ENCODE measurements at places on chromosomes 5 and 9.

- DNase-seq = no peak
These were observed 795 bp downstream of the NDUFAF2 start for GRCh38 chr5:60945813-60946187.

- no peak for DNase-seq
These were observed 11.4 kb downstream of the LRRC8A start for GRCh38 chr9:128893354-128893753.

GRCh38 chr9:99051406-99051805 lies 53.5 kb upstream of the TGFBR1 start:
- no peak for DNase-seq

DNA sequence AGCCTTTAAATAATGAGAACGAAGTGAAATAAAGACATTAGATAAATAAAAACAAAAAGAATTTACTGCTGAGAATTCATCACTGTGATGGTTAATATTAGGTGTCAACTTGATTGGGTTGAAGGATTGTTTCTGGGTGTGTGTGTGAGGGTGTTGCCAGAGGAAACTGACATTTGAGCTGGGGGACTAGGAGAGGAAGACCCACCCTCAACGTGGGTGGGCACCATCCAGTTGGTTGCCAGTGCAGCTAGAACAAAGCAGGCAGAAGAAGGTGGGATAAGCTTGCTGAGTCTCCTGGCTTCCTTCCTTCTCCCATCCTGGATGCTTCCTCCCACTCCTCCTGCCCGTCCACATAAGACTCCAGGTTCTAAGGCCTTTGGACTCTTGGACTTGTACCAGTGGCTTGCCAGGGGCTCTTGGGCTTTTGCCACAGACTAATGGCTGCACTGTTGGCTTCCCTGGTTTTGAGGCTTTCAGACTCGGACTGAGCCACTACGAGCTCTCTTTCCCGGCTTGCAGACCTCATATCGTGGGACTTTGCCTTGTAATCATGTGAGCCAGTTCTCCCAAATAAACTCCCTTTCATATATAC lies 43.7 kb upstream of the ABL1 start:
- no peak for DNase-seq

GRCh38 chr5:80117446-80117845 lies 82.3 kb downstream of the THBS4 start:
- no peak for DNase-seq

GRCh38 chr9:136190237-136190601 lies 14.7 kb downstream of the LHX3 start:
- no peak for DNase-seq

- no peak for DNase-seq
These were observed 8.1 kb upstream of the IL17B start for GRCh38 chr5:149387081-149387631.

DNA sequence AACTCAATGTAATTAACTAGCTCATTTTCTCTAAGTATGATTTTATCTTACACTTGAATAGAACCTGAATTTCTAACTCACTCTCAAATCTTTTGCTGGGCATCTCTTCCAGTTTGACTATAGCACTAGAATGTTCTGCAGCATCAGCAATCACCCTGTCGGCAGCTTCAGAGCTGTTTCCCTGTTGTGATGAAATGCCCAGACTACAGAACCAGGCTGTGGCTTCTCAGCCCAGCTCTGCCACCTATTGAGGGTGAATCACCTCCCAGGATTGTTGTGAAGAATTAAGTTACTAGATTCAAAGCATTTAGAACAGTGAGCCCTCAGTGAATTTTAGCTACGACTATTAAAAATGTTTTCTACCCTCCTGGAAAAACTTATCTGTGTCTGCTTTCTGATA lies 90.4 kb upstream of the ANKRD55 start:
- no peak for DNase-seq

- no peak for DNase-seq
These were observed 2.5 kb upstream of the NDFIP1 start for GRCh38 chr5:142106061-142106460.

DNA sequence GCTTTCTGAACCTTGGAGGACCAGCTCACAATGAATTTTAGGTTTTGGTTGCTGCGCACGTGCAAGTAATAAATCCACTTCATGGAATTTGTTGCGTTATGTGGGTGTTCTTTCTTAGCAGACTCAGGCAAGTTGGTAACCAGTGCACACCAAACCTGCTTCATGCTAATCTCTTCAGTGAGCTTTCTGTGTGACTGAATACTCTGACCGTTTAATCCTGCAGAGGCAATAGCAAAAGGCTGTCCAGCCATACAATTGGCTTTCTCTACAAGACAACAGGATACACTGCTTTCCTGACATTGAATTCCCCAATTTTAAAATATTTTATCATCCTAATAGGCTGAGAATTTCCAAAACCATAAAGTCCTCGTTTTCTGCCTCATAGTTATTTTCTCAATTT lies 10.3 kb downstream of the UGT3A2 start:
- DNase-seq = no peak

DNA sequence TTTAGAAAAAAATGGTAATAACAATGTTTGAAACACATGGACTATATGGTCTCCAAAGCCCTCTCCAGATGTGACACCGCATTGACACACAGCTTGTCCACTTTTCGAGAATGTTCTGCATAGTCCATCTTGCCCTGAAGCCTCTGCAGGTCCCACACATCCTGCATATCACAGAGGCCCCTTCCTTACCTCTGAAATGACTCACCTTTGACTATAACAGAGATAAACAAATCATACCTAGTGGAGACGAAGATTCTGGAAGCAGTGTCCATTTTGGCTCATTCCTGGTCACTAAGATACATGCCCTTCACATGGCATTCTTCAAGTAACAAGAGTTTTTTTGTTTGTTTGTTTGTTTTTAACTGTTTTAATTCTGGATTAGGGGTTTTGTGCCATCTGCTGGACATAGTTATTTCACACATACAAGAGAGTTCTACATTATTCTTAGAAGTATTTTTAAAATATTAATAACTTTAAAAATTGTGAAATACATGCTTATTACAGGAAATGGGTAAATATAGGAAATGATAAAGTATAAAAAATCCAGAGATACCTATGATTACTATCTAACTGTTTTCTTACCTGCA lies 5.1 kb downstream of the ARL14EPL start:
- no peak for DNase-seq

GRCh38 chr9:129109952-129110739 lies 447 bp downstream of the CRAT start:
- no peak for DNase-seq

- no peak for DNase-seq
These were observed 20.3 kb downstream of the FAM81B start for GRCh38 chr5:95411474-95411873.

DNA sequence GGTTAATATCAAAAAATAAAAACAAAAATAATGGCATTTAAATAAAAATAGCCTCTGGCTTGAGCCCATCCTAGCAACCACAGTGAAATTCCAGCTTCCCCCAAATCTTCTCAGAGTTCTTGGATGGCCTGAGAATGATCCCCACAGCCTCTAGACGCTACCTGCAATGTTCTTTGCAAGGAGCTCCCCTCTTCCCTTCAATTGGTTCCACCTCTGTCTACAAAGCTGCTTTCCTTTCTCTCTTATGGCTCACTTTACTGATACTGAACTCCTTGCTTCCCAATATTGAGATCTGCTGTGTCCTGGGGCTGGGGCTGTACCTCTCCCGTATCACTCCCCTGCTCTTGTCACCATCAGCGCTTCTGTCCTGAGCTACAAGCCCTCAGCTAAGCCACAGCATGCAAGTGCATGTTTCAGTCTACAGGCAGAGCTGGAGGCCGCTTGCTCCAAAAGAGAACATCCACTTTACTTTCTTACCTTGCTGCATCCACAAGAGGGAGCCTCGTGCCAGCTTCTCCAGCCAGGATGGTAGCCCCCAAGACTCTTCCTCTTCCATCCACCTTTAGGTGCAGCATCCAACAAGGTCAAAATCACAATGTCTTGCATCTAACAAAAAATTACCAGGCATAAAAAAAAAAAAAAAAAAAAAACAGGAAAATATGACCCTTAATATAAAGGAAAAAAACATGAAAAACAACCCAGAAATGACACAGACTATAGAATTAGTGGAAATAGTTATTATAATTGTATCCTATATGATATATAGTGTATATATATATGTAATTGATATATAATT lies 57.4 kb upstream of the PRSS3 start:
- DNase-seq = no peak

DNA sequence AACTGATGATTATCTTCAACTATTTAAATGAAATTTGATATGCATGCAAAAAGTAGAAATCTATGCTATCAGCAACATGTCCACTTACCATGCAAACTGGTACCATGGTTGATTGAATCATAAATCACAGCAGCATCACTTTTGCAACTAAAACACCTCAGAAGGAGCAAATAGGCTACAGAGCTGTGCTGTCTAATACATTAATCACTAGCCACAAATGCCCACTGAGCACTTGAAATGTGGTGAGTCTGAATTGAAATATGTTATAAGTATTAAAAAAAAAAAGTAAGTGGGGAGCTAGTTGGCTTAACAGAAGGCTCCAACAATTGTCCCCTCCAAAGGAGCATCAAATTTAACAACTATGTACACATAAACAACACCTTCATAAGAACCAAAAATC lies 112.5 kb downstream of the FAM114A2 start:
- no peak for DNase-seq

GRCh38 chr9:76904661-76905457 lies 1.1 kb downstream of the PRUNE2 start:
- DNase-seq = no peak

DNA sequence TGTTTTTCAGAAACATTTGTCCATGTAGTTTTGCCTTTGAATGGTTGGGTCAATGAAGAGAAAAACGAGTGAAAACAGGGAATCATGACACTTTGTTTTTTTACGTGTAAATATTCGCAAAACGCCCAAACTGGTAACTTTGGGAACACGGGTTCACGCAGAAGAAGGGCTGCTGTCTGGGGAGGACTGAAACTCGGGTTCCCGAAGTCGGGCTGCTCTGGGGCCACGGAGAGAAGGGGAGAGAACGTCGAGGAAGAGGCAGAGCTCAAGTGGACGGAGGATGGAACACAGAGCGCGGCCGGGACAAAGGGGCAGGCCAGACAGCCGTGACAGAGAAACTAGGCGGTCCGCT lies 478 bp upstream of the SETD9 start:
- DNase-seq = no peak

GRCh38 chr9:83322438-83322837 lies 215.8 kb downstream of the FRMD3 start:
- no peak for DNase-seq

GRCh38 chr5:68798877-68799843 lies 294.7 kb upstream of the SLC30A5 start:
- no peak for DNase-seq
